NCI-H187 (cell line): ENCODE measurements at places on chromosomes 12 and 14.

DNA sequence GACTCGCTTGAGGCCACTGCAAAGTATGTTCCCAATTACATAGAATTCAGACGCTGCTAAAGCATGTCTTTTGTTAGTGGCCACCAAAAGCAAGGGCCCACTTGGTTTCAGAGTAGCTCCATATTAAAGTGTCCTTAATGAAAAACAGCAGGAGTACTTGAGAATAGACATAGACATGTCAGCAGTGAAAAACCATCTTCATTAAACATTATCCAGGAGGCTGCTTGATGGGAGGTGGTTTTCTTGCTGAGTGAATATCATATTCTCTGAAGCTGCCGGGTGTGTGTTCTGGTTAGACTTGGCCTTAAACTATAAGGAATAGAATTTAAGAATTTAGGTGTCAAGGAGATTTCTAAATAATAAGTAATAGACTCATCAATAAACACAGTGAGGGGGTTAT lies 79.5 kb upstream of the CCDC198 start:
- no peak for DNase-seq

DNA sequence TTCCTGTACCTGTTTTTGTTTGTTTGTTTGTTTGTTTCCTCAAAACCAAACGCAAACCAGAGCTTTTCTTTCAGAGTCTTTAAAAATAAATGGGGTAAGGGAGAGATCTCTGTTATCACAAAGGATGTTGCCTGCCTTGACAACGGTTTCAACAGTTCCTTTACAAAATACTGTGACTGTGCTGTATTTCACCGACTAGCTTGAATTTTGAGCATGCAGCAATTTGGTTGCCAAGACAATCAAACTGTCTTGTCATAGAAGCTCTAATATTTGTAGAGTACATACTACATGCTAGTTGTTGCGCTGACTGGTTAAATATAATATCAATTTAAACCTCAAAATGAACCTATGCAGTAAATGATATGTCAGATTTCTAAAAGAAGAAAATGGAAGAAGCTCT lies 22.4 kb upstream of the TCP11L2 start:
- no peak for DNase-seq

GRCh38 chr14:99129998-99130397 lies 142.0 kb downstream of the BCL11B start:
- DNase-seq = no peak

DNA sequence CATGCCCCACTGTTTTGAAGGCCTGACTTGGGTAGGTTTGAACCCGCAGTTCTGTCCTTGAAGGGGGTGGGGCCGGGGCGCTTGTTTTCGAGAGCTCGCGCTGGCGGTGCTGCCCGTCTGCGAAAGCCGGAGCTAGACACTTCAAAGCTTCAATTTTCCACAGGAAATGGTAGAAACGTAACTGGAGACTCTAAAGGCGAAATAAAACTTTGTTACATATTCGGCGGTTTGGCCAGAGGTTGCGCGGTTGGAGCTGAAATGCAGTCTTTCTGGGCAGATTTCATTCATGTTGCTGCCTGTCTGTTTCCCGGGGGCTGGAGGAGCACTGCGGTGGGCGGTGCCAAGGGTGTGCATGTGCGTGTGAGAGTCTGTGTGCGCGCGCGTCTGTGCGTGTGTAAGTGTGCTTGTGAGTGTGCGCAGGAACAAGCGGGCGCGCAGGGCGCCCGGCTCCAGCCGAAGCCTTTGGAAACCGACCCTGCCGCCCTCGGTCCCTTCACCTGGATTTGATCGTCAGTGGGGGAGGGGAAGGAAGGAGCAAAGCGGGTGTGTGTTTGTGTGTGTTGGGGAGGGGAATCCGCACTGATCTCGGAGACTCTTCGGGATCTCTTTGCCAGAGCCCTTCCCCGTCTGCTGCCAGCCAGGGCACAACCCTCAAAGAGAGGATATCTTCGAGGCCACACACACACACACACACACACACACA lies 227.7 kb upstream of the CRY1 start:
- DNase-seq = no peak

DNA sequence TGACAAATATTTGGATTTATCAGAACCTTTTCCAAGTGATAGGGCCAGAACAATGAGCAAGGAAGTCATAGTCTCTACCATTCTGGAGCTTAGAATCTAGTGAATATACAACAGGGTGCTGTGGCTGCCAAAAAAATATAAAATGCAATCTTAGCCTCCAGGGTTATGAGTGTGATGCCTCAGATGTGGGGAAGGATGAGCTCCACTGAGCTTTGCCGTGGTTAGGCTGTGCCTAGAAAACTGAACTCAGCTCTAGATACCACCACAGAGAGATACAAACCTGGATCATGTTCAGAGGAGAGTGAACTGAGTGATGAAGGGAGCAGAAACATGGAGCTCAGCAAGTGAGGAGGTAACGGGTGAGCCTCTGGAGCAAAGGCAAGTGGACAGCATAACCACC lies 138.1 kb upstream of the HIF1A start:
- DNase-seq = no peak

- no peak for DNase-seq
Measured at GRCh38 chr14:61599942-61600341, 95.4 kb upstream of the HIF1A start.
